ENCODE measurements at places on chromosomes 3 and 15.
A peak's percentile ranks its signal among the peaks of the same experiment; 100 is the strongest.

DNA sequence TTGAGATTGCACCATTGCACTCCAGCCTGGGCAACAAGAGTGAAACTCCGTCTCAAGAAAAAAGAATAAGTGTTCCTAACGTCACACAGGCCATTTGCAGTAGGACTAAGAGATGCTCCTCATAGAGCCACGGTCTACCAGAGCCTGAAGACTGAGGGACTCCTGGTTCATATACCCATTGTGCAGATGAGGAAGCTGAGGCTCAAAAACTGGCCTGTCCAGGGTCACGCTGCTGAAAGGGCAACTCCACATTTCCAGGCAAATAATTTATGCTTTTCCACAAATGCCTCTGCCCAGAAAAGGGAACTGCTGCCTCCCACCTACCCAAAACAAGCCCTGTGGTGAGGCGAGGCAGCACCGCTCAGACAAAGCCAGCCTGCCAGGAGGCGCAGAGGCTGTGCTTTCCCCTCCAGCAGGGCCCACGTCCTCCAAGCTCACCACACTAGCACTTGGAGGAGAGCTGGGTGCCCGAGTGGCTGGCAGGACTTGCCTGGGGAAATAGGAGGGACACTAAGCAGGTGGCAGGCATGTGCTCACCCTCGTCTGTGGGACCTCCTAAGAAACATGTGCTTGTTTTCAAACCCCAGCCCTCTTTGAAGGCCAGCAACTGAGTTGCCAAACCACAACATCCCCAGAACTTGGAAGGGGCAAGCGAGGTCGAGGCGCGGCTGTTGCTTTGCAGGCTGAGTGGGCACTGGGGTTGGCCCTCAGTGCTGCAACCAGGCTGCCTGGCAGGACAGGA, 195.6 kb downstream of the XXYLT1 start:
- DNase-seq: no peak

- DNase-seq: no peak
These were observed 45.8 kb upstream of the FSIP1 start for GRCh38 chr15:39828374-39828931.

- no peak for DNase-seq
These were observed 40.7 kb downstream of the MYRIP start for GRCh38 chr3:39849992-39850715.

- DNase-seq: no peak
These were observed 21.3 kb downstream of the COLQ start for GRCh38 chr3:15500107-15500724.

DNA sequence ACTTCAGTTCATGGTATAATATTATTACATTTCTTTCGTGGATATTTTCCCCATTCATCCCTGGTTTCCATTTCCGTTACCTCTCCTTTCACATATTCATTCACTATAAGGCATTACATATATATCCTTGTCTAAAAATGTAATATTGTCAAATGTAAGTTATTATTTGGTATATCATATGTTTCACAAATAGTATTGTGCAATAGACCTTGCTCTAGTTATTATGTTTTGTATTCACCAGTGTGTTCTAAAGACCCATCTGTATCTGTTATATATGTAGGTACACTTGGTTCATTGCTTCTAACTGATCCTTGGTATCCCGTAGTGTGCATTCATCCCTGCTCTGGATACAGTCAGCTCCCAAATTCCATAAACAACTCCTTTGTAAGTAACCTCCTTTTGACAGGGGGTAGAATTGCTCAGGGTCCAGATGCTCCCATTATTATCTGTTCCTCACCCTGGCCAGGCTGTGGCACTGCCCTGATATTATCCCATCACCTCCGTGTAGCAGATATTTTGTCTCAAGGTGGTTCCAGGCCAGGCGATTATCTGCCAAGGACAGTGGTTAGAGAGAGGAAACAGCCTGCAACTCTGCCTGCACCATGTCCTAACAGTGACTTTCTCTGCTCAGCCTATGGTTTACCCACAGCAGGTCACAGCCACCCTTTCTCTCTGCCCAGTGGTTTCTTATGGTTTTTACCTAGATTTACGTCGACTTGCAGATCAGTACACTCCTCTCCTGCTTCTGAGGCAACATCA, 29.2 kb downstream of the PAQR9 start:
- no peak for DNase-seq

- DNase-seq: peak; percentile 74
These were observed 556 bp downstream of the ANKRD63 start for GRCh38 chr15:40282147-40282868.

GRCh38 chr3:4839278-4839677, 140.0 kb upstream of the BHLHE40 start:
- no peak for DNase-seq

DNA sequence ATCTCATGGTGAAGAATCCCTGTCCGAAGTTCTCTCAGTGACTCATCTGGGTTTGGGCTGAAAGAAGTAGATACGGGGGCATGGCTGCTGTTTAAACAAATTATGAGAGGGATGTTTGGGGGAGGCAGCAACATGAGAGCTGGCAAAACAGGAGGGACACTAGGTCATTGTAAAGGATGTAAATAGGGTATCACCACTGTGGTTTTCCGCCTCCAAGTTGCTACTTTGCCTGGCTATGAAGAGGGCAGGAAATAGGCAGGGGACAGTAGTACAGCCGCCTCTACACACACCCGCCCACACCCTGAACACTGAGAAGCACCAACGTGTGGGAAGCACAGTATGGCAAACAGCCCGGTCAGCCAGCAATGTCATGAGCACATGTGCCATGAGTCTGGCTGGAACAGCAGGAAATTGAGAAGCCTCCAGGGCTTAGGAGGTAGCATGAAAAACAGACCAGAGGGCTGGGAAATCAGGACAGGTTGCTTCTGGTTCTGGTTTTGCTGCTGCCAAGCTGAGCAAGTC, 17.1 kb downstream of the HEXA start:
- DNase-seq: no peak

- DNase-seq: no peak
These were observed 14.8 kb downstream of the PXYLP1 start for GRCh38 chr3:141246224-141246957.

DNA sequence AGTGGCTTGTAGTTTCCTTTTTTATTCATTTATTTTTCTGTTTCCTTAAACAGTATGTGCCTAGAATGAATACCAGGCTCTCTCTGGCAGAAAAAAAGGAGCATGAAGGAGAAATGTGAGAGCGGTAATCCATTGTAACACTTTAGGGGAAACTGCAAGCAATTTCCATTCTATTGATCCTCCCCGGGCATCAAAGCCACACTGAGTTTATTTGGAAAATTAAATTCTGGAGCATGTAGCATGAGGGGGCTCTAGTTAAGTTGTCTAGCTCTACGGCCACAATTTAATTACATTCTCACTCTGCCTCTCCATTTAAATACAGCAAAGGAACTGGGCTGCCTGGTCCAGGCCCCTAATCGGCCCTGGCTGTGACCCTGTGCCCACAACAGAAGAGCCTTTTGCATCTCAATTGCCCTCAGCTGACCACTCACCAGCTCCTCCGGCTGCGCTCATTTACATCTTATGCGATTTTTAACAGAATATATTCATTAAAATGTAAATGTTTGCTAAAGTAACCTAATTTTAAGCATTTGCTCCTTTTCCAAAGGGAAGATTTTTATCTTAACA, 72.9 kb downstream of the MEGF11 start:
- DNase-seq: peak; percentile 53

DNA sequence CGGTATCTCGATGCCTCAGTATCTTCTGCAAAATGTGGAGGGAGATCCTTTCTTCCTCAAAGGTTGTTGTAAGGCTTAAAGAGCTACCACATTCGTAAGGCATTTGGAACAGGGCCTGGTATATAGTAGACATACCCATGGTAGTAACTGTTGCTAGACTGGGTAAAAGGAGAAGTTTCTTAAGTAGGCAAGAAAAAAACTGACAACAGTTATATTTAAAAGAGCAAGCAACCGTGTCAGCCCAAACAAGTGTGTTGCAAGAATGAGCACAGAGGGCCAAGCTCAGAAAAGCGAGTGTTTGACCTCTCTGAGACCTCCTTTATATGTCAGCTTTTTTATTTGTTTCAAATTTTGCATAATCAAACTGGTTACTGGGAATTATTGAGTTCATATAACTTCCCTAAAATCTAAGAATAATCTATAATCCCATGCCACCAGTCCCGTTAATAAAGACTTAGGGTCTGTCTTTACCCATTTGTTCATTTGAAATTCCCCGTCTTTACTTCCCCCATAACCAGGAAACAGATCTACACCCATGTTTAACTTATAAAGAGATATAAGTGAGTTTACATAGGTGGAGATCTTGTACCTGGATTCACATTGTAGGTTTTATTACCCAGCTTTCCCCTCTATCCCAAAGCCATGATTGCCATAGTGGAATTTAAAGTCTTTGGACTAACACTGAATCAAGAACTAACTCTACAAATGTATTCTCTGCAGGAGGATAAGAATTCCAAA, 7.3 kb downstream of the B3GNT5 start:
- no peak for DNase-seq

- no peak for DNase-seq
These were observed 79.8 kb upstream of the FNDC3B start for GRCh38 chr3:171959532-171960089.

DNA sequence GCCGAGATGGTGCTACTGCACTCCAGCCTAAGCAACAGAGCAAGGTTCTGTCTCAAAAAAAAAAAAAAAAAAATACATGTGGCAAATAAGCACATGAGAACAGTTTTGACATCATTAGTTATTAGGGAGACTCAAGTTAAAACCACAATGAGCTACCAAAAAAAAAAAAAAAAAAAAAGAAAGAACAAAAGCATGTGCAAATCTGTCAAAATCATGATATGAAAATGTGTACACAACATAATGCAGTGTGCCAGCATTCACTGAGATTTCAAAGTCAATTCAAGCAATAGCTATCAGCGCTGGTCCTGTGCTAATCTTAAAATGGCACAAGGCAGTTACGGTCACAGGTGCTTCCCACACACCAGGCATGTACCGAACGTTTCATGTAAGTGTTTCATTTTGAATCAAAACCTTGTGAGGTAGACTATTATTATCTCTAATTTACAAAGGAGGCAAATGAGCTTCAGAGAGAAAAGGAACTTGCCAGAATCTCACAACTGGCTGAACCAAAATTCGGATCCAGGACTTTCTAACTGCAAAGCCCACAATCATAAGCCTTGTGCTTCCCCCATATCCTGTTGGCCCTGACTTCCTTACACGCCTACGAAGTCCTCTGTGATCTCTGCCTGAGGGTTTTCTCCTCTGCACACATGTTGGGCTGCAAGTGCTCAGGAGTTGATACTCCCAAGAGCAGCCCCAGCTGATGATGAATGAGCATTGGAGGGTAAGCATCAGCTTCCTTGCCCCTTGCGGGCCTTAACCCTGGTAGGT, 200.1 kb upstream of the PROK2 start:
- DNase-seq: no peak

DNA sequence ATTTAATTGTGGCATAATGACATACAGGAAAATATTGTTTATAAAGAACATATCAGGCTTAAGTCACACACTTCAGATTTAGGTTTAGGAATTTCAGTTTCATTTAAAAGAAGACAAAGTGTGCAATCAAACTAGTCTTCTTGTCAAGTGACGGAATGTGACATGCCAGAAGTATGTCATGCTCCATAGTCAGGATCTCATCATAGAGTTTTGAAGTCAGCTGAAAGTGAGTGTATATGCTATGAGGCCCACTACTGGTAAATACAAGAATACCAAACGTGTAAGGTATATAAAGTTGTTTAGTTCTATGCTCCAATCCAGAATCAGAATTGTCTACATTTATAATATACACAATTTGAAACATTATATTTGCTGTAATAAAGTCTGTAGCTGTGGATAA, 988.4 kb downstream of the TBL1XR1 start:
- no peak for DNase-seq

DNA sequence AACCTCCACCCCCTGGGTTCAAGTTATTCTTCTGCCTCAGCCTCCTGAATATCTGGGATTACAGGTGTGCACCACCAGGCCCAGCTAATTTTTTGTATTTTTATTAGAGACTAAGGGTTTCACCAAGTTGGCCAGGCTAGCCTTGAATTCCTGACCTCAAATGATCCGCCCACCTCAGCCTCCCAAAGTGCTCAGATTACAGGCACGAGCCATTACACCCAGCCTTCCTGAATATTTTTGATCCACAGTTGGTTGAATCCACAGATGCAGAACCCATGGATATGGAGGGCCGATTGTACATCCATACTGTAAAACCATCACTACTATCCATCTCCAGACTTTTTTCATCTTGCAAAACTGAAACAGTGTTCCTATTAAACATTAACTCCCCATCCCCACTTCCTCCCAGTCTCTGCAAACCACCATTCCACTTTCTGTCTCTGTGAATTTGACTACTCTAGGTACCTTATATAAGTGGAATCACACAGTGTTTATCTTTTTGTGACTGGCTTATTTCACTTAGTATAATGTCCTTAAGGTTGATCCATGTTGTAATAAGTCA, 8.2 kb upstream of the TMEM62 start:
- no peak for DNase-seq

DNA sequence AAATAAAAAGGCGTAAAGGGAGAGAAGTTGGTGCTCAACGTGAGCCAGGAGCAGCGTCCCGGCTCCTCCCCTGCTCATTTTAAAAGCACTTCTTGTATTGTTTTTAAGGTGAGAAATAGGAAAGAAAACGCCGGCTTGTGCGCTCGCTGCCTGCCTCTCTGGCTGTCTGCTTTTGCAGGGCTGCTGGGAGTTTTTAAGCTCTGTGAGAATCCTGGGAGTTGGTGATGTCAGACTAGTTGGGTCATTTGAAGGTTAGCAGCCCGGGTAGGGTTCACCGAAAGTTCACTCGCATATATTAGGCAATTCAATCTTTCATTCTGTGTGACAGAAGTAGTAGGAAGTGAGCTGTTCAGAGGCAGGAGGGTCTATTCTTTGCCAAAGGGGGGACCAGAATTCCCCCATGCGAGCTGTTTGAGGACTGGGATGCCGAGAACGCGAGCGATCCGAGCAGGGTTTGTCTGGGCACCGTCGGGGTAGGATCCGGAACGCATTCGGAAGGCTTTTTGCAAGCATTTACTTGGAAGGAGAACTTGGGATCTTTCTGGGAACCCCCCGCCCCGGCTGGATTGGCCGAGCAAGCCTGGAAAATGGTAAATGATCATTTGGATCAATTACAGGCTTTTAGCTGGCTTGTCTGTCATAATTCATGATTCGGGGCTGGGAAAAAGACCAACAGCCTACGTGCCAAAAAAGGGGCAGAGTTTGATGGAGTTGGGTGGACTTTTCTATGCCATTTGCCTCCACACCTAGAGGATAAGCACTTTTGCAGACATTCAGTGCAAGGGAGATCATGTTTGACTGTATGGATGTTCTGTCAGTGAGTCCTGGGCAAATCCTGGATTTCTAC, at the start of gene RARB:
Gene RARB, plus strand, starts transcription at position 322 of the 847 bp plus-strand sequence. Its CDS starts 469 bp downstream, at position 791.
- peak; percentile 61 for DNase-seq

DNA sequence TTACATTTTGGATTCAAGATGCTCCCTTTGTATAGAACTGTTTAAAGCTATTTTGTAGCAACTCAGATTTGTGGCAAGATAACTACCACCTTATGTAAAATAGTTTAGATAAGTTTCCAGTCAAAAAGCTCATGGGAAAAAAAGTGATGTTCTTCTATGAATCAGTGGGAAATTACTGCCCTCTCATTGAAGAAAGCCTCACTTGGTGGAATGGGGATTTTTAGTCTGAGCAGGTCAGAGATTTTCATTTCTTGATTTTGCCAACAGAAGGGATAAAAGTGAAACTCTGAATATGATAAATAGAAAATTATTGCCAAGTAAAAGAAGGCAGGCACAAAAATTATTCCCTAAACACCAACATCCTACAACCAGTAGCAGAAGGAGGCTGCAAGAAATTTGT, 25.8 kb upstream of the CSTA start:
- DNase-seq: no peak
